ENCODE measurements at places on chromosomes 6 and 20.

GRCh38 chr6:150409576-150410066 is 40.8 kb downstream of the IYD start:
- DNase-seq, result no peak

GRCh38 chr6:802701-803100 is 109.8 kb upstream of the EXOC2 start:
- no peak for DNase-seq

- DNase-seq, result no peak
These were observed 98.0 kb upstream of the SLC24A3 start for GRCh38 chr20:19114410-19114809.

GRCh38 chr6:15062516-15063252 is 183.2 kb upstream of the JARID2 start:
- DNase-seq, result no peak

DNA sequence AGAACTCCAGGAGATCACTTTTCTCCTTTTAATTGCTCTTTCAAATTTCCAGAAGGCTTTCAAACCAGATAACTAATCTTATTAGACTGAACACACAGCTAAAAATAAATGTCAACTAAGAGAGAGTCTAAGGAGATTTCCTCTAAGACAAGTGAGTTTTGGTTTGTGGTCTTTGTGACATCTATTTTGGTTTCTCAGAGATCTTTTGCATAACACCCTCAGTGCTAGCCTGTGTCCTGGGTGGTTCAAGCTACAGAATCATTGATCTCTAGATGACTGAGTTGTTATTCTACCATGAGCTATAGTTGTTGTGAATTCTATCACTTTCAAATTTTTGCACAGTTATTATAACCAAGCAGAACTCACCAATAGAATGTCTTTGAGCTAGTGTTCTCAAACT is 49.1 kb upstream of the PLCB4 start:
- no peak for DNase-seq

DNA sequence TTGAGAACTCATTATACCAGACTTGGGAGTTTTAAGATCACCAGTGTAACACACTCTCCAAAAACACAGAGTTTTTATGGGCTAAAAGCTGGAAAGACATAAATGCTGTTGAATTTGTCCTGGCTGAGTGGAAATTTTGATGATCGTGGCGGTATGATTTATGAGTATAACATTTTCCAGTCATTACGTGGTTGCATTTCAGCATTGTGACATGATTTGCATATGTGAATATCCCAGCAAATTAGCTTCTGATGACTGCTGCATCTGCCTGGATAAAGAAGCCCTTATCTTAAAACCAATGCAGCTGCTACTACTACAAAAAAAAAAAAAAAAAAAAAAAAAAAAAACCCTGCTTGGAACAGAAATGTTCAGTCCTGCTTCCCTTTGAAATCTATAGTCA is 850.9 kb downstream of the TFAP2A start:
- DNase-seq, result no peak

- no peak for DNase-seq
These were observed 8.2 kb downstream of the NPEPL1 start for GRCh38 chr20:58700823-58701222.

- no peak for DNase-seq
These were observed 1106.4 kb upstream of the CITED2 start for GRCh38 chr6:140480852-140481251.

- DNase-seq, result no peak
These were observed 48.4 kb upstream of the PHACTR2 start for GRCh38 chr6:143629104-143630080.

DNA sequence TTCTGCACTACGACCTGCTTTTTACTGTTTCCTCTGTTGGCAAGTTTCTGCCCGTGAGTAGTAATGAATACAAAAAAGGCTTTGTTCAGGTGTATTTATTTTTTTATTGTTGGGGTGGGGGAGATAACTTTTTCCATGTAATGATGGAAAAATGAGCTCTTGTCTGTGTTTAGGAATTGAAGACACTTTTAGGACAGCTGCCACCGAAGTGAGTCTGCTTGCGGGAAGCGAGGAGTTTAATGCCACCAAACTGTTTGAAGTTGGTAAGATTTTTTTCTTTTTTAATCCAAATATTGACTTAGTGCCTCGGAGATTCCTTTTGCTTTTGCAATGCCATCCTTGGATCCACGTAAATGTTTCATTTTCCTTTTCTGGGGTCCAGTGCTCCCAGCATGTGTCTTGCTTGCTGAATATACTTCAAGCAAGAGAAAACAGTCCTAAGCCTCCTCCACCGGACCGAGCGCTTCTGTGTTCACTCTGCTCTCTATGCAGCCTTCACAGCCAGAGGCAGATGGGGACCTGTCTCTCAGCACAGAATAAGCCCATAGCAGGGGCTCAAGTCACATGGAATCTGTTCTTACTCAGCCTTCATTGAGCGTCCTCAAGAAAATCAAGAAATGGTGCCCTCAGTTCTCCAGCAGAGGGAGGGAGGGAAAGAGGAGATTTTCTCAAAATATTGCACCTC is 71.3 kb downstream of the ISM1 start:
- DNase-seq, result no peak

- no peak for DNase-seq
These were observed 73.9 kb downstream of the FOXF2 start for GRCh38 chr6:1463275-1463674.

DNA sequence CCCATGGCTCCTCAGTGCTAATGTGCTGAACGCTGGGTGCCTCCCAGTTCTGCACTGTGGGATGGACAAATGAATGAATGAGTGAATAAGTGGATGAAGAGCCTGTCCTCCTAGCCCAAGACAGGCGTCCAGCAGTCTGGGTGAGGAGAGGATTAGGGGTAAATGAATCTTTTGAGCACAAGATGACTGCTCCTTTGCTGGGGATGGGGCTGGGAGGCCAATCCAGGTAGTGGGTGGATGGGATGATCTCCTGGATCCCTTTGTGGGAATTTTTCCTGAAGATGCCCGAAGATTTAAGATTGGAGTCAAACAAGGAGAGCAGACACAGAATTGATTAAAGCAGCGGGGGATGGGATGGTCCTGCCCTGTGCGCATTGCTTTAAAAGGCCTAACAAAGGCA is 65.3 kb upstream of the MLN start:
- DNase-seq, result no peak

DNA sequence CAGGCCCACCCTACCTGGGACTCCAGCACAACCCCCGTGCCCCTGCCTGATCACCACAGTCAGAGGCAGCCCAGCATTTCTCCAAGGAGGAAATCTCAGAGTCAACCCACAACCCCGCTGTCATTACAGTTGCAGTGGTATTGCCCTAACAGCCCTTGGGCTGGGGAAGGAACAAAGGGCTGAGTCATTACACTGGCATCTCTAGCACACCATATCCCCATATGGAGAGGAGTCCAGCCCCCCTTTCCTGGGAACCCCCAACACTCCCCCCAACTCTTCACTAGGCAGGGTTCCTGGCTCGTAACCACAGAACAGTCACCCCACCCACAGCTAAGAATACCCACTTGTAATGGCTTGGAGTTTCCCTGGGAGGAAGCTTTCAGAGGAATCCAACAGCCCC is 149.4 kb upstream of the OGFRL1 start:
- DNase-seq, result no peak

- DNase-seq, result peak; percentile 98
These were observed 32.2 kb upstream of the CHD6 start for GRCh38 chr20:41650231-41650948.

- DNase-seq, result no peak
These were observed 76.4 kb downstream of the EYA2 start for GRCh38 chr20:46970937-46971630.

DNA sequence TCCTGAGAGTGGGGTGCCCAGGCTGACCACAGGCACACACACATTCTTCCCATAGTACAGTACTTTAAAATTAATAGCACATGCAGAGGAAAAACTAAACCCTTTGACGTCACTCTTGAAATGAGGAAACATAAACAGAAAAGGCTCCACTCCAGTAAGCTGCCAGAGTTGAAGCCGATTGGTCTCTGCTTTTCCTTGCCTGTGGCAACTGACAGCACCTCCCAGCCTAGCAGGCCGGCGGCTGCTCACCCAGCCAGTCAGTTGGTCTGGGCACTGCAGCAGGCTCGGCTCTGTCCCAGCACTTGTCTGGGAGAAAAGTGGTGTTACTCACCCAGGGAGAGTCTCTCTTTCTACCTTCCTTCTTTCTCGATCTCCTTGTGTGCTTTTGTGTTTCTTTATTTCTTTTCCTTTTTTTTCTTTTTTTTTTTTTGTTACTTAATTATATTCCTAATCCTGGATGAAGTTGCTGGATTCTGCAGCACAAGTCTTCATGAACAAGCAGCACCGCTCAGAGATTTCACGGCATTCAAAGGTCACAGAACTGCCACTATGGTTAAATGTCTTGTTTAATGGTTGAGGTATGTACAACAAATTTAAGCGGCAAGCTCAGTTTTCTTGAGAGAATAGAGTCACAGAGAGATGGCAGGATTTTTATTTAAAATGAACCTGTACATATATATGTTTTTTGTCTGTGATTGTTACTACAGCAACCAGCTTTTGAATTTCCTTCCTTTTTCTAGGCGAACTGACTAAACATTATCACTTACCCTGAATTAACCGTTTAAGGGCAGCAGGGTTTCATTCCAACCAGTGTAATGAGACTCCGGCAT is at the start of gene PDE7B:
Gene PDE7B, plus strand, starts transcription at position 260 of the 830 bp plus-strand sequence.
- no peak for DNase-seq

DNA sequence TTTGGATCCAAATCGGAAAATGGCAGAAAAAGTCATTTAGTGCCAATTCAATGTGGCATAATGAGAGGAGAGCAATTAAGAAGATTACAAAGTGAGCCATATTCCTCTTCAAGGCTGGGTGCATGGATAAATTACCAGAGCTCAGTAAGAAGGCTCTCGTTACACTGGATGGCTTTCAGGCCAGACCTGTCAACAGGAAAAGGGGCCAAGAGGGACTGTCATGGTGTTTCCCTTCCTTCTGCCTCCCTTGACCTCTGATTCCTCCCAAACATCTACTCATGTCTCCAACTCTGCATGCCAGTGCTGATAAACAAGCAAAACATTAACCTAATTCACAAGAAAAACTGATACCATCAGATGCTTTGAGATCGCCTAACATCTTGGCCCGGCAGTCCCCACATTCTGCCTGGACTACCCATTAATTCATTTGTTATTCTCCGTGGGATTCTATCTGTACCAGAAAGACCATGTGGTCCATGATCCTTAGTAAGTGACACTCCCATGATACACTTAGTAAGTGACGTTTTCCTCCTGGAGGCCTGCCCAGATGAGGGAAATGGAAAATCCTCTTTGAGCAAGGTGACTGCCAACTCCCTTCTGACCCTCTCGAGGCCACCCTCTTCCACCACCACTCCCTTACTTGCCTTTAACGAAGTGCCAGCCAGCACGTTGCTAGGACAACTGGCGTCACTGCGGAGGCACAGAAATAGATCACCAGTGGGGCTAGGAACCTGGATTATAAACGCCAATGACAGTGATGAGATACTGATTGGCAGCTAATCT is 239.2 kb downstream of the GMPR start:
- no peak for DNase-seq

GRCh38 chr6:142332393-142333098 is 30.7 kb downstream of the ADGRG6 start:
- no peak for DNase-seq

DNA sequence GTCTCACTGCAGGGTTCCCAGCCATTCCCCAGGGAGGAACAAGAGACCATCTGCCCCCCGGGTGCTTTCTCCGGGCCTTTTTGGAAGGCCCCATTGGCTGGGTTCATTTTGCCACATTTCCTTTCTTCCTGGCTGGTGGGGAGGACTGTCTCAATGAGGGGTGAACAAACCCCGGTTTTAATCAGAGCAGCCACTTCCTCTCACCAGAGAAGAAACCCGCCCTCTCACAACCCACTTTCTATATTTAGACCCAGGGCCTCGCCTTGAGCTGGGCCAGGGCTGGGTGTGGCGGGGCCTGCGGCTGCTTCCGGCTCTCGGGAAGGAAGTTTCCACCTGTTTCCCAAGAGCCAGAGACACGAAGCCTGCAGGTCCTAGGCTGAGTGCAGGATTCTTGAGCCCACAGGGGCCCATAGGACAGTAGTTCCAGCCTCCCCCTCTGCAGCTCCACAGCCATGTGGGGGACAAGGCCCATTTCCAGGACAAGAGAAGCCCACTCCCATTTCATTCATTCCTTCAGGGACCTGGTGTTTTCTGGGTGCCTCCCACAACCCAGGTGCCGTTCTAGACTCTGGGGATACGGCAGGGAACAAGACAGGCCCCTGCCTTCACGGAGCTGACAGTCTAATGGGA is 41.8 kb downstream of the RBM38 start:
- no peak for DNase-seq

DNA sequence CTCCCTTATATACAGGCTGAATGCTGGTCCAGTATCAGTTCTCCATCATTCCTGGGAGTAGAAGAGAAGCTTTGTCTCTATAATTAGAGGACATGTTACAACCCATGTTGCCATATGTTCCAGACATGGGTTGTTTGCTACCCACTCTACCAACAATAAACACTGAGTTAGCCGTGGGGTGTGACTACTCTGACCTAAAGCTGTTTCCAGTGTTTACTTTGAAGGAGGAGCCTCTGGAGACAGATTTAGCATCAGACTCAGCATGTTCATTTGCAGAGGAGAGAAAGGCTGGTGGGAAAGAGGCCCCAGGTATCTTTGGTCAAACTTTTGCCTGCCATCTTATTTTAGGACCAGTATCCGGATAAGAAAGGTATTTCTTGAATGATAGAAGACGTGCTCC is 157.9 kb upstream of the SNX9 start:
- DNase-seq, result peak; percentile 36

- DNase-seq, result no peak
These were observed 401.5 kb upstream of the SASH1 start for GRCh38 chr6:147941143-147941542.

DNA sequence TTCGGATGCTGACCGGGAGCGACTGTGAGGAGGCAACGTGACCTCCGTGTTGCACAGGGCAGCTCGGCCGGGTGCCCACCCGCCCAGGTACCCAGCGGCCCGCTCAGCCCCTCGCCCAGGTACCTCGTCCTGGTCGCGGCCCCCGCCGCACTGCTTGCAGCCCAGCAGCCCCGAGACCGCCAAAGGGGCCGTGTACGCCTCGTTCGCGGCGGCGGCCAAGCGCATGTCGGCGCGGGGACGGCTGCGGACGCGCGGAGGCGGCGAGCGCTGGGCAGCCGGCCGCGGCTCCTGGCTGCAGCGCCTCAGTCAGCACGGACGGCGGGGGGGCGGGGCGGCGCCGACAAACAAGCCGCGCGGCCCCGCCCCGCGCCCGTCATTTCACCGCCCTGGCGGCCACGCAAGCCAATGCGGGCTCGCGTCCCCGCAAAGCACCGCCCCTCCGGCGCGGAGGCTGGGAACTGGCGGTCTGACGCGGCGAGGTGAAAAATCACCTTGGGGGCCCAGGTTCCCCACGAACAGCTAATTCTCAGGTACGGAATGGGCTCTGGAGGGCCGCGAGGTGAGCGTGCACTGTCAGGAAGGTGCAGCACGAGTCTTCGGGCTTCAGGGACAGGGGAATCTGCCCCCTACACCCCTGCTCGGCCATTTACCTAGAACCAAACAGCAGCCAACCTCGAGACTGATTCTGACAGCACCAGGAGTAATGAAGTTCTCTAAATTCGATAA is 85.2 kb downstream of the SESN1 start:
- no peak for DNase-seq

Data from NCI-H1417 treated with DMSO at 0.1 percent for 48 hours (cell line).